ENCODE measurements at places on chromosomes 1 and 21.

DNA sequence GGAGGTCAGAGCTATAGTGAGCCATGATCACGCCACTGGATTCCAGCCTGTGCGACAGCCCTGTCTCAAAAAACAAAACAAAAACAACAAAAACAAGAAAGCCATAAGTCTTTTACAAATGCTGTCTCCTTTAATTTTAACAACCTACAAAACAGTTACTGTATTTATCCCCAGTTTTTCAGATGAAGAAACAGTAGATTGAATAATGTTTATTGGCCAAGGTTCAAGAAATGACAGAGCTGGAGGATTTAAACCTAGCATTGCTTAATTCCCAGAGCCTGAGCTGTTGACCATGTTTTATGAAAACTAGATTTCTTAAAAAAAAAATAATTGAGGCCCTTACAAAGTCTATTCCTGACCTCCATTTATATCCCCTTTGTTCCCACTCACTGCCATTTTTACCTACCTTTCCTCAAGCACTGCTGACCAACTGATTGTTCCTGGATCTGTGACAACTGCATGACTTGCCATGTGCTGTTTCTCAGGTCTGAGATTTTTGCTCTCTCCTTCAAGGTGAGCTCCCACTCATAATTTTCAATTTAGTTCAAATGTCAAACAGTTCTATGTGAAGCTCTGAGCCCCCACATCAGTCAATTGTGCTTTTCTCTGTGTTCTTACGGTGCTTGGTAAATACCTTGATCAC lies 140.8 kb downstream of the CHRM3 start:
- DNase-seq, result no peak

DNA sequence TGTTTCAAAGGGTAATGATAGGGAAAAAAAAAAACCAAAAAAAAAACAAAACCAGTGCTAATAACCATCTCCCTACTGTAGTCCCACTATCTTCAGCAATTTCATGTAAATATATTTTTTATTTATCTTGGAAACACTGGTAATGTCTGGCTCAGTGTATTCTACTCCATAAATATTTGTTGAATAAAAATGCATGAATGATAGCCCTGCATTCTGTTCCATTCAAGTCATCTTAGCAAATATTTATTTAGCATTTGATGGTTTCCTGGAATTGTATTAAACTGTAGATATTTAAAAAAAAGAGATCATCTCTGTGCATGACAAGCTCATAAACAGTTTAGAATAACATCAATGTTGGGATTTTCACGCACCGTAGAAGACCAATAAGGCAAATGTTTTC lies 24.2 kb downstream of the IL23R start:
- no peak for DNase-seq

DNA sequence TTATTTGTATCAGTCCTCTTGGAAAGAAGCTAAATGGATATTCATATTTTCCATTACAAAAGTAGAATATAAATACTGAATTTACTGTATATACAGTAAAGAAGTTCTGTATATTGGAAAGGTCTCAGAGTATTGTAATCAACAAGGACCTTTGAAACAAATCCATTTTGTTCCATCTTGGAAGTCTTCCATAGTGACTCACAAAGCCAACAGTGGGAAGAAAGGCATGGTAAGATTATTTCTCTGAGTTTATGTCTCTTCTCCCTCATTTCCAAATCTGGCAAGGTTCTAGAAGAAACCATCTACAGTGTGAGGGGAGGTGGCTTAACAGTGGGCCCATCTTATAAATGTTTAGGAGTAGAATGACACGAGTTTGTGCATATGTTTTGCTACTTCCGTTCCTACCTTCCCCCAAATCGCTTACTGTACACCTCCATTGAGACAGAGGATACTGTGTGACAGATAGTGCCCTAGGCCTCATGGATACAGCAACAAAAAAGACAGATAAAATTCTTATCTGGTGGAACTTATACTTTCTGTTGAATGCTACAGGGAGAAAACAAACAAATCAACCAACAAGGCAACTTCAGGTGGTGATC lies 22.1 kb upstream of the SSX2IP start:
- DNase-seq, result no peak

DNA sequence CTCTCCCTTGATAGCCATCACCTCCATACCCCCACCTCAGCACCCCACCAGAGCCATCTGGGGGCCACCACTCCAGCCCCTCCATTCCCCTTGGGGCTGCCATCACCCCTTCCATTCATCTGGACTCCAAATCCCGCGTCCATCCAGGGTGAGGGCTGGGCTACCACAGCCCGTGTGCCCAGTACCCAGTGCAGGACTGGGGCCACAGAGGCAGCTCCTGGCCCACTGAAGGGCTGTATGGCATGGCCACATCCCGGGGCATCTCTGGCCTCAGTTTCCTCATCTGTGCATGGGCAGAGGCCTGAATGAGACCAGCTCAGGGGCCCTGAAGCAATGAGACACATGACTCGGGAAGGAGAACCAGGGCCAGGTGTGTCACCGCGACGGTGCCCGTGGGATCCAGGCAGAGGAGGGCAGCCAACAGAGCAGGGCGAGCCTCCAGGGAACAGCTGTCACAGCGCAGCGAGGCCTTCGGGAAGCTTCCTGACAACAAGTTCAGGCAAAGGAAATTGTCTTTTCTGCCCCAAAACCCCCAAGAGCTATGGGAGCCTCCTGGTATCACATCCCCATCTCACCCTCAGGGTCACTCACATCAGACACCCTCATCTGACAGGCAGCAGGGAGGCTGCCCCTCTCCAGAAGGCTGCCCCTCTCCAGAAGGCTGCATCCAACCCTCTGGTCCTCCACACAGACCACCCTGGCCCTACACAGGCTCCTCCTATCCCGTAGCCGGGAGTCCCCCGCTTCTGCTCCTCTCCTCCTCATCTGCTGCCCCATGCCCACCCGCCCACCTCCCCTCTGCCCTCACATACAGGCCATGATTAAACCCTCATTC lies 76.3 kb downstream of the MEGF6 start:
- DNase-seq, result no peak

DNA sequence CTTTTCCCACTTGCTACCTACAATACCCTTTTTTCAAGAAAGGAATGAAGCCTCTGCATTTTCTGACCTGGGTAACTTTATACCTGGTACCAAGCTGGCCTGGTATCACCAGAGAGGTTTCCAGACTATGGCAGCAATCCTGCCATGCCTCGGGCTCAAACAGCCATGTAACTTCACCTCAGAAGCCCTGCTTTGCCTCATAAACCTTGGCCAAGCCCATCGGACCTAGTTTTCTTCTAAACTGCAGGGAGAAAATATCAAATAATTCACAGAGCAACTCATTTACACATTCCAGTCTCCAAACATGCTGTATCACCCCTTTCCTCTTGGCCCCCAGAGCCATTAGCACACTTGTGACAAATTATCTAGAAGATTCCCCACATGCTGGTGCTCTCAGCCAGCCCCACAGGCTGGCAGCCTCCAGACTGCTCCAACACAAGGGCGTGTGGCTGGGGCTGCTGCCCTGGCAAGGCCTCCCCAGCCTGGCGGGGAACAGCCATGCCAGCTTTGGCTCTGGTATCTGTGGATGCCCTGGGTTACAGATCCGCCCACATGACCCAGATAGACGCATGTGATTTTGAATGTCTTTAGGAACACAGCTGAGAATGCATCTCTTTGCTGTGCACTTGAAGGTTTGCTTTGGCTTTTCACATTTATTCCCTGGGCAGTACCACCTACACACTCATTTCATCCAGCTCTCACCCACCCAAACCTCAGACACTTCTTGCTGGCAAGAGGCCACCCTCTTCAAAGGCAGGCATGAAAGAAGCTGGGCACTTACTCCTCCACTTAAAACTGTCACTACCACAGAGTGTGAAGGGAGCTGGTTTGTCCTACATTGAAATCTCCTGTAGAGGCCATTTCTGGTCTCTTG lies 70.0 kb upstream of the BCAR3 start:
- no peak for DNase-seq

- no peak for DNase-seq
Measured at GRCh38 chr1:213983493-213984386, 4.0 kb upstream of the PROX1 start.

- no peak for DNase-seq
Measured at GRCh38 chr1:247646867-247647266, 32.7 kb downstream of the OR13G1 start.

DNA sequence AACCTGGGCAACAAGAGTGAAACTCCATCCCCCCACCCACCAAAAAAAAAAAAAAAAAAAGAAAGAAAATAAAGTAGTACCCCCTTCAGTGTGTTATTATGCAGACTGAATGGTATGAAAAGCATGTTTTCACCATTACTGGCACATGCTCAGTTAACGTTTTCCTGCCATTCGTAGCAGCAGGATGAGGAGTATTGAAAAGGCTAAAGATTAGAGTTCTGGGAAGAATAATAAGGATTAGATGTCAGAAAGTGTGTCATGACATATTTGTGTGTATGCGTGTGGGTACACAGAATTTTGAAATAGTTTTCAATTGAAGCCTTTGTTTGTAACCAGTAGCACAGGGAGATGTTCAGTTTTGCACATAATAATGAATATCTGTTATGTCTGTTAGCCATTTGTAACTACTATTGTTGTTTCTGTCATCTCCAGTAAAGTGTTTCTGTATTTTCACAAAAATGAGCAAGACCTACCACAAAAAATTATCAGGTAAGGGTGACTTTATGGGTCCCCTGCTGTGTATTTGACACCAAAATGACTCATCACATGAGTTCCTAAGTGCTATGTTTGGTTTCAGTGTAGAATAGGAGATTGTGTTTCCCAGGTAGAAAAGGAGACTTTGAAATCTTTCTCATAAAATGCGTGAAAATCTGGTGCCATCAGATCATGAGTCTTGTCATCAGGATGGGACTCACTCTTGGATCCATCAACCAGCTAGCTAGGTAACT lies 358.9 kb downstream of the DISC1 start:
- DNase-seq, result no peak

GRCh38 chr1:60129911-60130310 lies 56.3 kb upstream of the C1orf87 start:
- DNase-seq, result no peak

GRCh38 chr1:234572966-234573365 lies 37.0 kb downstream of the IRF2BP2 start:
- no peak for DNase-seq

GRCh38 chr1:222772996-222773379 lies 36.0 kb downstream of the FAM177B start:
- no peak for DNase-seq

DNA sequence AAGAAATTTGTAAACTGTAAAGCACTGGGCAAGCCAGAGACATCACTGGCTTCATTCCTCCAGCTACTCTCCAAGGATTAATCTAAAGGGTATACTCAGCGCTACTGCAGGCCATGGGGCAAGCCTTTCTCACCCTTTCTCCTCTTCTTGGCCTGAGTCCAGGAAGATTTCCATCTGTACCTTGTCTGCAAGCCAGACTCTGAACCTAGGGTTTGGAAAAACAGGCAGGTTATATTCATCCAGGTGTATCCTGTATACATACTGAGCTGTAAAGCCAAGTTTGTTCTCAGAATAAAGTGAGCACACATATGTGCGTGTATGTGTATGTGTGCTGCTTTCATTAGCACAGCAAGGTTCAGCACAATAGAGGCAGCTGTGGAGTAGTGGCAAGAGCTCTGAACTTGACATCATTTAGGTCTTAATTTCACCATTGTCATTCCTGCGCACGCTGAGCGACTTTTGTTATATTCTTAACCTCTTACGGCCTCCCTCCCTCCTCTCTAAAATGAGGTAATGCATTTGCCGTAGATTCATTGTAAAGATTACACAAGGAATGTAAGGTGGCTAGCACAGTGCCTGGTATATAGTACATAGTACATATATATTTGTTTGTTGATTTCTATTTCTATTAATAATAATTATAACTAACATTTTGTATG lies 128.1 kb upstream of the JUN start:
- no peak for DNase-seq

GRCh38 chr1:157110003-157110402 lies 10.4 kb upstream of the ETV3L start:
- DNase-seq, result no peak

GRCh38 chr1:22626237-22627157 lies 9.9 kb upstream of the C1QA start:
- no peak for DNase-seq
